Esophagus muscularis mucosa (tissue), 4 donors: ENCODE measurements at places on chromosomes 6 and 20. TPM values are rescaled to one million over a fixed set of nuclear protein-coding genes. Genes with fewer than 3 reads are reported as not detected.

TSBP1 gene
- total RNA-seq = not detected

GRCh38 chr6:150255840-150256239 is 113.0 kb upstream of the IYD start:
- no peak for DNase-seq

CCR6 gene
- total RNA-seq = not detected

ATP6V1G2 gene
- total RNA-seq = 2.3 TPM

DNA sequence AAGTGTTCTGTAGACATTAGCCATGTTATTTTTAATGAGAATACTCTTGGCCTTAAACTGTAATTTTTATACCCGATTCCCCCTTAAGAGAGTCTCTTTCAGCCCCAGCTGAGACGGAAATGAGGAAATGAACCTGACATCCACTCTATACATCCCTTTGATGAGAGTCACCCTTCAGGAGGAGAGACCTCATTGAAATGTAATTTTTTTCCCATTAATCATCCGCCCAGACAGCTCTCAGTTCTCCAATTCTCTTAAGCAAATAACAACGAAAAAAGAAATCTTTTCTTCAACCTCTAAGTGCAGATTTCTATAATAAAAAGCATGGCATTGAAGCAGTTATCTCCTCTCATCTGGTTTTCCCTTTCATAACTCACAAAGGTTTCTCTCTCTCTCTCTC is 243.8 kb upstream of the PMEPA1 start:
- DNase-seq = no peak

GRCh38 chr20:46970937-46971630 is 76.4 kb downstream of the EYA2 start:
- no peak for DNase-seq

DNA sequence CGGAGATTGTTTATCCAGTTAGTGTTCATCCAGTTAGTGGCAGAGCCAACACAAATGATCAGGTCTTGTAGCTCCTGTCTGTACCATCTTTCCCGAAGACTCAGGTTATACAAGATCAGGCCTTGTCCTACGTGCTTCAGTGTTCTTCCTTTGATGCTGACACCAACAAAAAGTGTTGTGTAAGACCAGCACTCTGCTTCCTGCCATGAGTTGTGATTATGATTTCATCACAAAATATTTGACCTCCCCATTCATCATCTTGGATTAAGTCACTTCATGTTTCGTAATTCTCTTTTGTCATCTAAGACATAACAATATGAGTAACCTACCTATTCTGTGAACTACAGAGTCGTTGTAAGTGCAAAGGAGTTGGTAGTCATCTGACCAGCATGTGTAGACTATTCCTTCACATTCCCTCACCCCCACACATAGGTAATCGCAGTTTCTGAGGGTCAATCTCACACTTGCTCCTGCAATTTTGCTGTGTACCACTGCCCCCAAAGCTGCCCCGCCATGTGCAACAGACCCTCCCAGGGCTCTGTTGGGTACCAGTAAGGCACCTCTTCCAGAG is 135.6 kb upstream of the SLC22A23 start:
- no peak for DNase-seq
